Activated CD4-positive, alpha-beta T cell treated with anti-CD3 and anti-CD28 coated beads, Interleukin-2, amount 50 U/mL, for 4 hours (primary cell): ENCODE measurements at places on chromosomes 4 and X.

- DNase-seq = no peak
Observed at GRCh38 chr4:52751487-52751911, 274 bp upstream of the ERVMER34-1 start.

DNA sequence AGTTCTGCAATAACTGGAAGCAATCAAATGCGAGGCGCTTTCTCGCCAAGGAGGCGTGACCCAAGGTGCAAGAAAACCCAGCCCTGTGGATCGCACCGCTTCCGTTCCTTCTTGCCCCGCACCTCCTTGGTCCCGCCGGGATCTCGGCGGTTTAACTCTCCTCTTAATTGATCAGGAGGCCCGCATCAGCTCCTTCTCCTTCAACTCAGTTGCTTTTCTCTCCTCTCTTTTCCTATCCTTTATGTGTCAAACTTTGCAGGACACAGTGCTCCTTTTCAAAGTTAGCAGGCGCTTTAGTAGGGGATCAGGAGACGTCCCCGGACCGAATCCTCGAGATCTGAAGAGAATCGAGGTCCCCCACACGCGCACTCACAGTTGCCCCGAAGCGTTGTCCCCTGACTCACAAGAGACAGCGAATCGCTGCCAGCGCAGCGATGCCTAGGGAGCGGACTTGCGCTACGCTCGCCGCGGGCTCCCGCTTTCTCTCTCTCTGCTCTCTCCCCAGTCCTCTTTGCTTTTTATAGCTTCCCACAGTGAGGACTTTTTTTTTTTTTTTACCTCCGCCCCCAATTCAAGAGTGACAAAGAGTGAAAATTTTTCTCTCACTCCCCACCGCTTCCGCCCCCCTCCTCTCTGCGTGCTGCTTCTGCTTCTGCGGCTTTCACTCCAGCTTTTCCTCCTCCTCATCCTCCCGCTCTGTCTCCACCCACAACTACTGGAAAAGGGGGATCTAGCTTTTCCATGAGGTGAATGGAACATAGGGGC, at the start of gene DKK2:
Gene DKK2 (minus strand): TSS at position 495 of the 765 bp plus-strand sequence. CDS start 722 bp downstream, outside the sequence.
- DNase-seq = no peak

DNA sequence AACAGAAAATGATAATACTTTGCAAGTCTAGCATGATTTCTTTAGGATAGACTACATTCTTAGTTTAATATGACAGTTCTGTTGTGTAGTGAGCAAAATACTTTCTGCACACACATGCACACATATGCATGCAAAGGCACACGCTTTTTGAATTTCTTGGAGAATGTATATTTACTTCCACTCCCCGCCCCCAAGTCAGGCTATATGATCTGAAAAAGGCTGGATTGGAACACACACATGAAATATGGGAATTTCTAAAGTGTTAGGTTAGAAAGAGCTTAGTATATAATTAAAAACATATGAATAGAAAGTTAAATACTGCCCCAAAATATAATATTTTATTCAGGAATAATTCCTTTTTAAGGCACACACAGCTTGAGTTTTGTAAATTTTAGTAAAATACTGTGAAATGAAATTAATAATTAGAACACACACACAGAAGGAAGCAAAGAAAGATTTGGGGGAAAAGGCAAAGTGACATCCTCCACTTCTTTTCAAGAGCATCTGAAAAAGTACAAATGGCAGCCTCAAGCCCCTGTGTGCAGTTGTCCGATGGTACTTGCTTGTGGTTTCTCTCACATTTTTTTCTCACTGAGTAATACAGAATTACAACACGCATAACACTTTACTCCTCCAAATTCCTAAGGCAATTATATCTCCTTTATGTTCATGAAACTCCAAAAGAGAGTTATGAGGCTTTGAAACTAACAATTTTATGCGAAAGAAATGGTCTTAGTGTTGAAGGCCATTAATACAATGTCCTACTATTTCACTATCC, 228.9 kb upstream of the ETNPPL start:
- no peak for DNase-seq

DNA sequence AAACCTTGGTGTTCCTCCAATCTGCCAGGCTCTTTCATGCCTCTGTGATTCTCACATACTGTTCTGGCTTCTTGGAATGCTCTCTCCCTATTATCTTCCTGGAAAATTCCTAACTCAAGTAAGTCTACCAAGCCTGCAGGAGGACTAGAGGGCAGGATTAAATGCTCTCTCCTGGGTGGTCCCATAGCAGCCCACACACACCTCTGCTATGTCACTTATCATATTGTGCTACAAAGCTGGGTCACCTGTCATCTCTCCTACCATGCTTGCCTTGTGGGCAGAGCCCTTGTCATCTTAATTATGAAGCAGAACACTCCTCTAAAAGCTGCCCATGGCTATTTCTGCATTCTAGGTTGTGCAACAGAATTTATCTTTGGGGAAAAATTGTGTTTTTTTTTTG, 344.5 kb upstream of the NOCT start:
- no peak for DNase-seq

DNA sequence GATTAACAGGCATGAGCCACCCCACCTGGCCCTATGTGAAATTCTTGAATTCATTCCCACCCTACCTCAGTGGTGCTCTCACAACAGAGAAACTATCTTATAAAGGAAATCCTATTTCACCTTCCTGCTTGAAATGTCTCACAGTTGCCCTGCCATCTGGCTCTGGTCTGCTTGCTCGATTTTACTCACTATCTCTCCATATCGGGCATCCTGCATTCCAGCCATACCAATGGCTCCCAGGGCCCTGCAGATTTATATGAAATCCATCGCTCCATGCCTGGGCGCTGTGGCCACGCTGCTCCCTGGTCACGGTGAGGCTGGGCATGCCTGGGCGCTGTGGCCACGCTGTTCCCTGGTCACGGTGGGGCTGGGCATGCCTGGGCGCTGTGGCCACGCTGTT, 15.8 kb downstream of the SORBS2 start:
- no peak for DNase-seq

- DNase-seq = no peak
Observed at GRCh38 chrX:24703185-24703494, 9.4 kb downstream of the POLA1 start.

- no peak for DNase-seq
Observed at GRCh38 chr4:153546280-153546679, 80.1 kb downstream of the TMEM131L start.

GRCh38 chrX:97315939-97316338, 432.2 kb downstream of the RPA4 start:
- DNase-seq = no peak

DNA sequence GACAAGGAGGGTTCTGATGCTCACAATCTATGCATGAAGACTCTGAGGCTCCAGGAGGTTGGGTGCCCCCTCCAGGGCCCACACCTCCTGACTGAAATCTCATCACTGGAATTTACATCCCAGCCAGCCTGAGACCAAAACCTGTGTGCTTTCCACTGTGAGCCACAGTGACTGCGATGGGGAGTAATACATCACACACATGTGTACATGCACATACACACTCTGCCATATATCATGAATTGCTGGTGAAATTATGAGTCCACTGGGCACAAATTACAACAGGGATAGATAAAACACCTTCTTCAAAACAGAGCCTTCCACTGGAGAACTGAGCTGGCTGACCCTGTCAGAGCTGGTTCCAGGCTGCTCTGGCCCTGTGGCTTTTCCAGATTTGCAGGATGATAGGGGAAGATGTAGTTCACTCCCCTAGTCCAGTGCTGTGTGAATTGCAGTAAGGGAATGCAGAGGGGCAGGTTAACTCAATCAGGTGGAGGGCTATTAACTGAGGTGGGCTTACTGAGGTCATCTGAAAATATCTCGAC, 35.8 kb upstream of the MSX1 start:
- no peak for DNase-seq

DNA sequence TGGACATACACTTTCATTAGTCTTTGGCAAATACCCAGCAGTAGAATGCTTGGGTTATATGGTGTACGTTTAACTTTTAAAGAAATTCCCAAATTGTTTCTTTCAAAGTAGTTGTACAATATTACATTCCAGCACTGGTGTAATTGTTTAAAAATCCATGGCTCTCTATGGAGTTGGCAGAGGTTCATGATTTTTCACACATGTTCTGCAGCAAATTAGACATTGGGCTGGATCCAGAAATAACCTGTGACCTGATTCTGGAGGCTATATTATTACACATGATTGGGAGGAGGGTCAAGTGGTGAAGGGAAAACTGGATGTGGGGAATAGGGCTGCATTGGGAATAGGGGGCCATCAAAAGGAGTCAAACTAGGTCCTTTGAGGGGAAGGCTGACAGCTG, 41.9 kb downstream of the MAMLD1 start:
- no peak for DNase-seq

DNA sequence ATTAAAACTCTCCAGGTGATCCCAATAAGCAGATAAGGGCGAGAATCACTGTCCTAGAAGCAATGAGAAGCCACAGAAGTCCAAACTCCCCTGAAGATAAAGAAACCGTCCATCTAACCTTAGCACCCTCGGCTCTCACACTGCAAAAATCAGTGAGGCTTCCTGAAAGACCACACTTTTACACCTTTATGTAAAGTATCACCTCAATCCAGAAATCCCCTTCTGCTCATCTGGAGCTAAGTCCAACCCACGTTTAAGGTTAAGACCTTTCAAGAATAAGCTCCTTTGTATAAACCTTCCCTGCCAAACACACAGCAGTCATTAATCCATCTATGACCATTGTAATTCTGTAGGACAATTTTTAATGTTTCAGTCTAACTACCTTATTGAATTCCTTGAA, 41.7 kb downstream of the LIN54 start:
- DNase-seq = no peak

GRCh38 chr4:163107754-163108153, 58.9 kb downstream of the NAF1 start:
- no peak for DNase-seq

DNA sequence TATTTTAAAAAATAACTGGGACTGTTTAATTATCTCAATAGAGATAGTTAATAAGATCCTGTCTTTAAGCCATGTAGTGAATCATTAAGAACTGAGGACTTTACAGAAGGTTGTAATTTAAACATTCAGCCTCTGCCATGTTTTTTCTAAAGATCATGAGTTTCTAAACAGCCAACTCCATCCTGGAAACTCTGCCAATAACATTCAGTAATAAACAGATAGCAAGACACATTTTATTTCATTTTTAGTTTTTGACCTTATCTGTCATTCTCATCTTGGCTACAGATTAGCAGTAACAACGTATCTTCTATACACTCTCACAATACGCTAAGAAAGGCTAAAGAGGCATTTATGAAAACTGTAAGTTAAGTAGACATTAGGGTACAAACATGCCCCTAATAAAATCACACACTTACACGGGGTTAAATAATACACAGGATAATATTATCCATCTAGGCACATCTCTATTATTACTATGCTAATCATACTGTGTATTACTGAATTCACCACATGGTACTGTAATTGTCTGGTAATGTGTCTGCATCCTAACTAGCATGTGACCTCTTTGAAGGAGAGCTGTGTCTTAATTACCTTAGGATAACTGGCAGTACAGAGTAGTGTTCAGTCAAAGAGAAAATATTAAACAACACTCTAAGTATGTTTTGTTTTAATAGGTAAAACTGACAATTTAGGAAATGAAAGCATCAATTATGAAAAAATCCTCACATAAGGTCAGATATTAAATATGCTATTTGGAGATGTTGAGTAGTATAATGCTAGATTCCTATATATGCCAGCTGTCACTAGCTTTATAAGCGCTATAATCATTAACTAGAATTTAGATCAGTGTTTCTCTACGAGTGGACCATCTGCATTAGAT, 122.4 kb upstream of the NAP1L5 start:
- DNase-seq = no peak

DNA sequence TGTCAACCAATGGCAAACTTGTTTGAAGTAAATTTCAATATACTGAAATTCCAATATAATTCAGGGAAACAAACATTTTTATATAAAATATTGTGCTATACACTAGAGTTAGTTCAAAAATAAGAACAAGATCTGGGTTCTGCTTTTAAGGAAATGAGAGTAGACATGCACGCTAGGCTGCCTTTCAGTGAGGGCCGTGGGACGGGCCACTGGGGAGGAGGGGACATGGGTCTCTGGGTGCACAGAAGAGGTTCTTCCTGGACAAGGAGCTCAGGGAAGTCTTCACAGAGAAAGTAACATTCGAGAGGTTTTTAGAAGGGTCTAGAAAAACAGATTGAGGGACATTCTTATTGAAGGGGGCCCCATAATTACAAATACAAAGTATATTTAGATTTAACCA, 64.4 kb downstream of the SHROOM3 start:
- no peak for DNase-seq

- DNase-seq = no peak
Observed at GRCh38 chr4:38752941-38753806, 29.6 kb downstream of the TLR10 start.

GRCh38 chrX:109855501-109855900, 122.4 kb upstream of the ACSL4 start:
- no peak for DNase-seq

GRCh38 chr4:164384416-164384815, 369.5 kb upstream of the SMIM31 start:
- no peak for DNase-seq

DNA sequence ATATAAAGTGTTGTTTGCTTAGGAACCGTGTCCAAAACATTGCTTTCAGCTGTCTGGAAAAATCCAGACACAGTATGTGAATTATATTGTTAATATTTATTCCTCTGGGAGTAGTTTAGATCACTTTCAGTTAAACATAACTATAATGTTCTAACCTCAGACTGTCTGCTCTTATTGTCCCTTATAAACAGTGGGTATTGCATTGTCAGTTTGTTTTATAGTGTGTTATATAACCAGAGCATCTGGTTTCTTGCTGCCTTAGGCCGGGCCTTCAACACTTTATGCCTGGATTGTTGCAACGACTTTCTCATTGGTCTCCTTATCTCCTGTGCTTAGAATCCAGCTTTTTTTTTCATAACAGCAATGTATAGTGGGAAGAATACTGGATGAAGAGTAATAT, 26.4 kb downstream of the ATG4A start:
- no peak for DNase-seq

DNA sequence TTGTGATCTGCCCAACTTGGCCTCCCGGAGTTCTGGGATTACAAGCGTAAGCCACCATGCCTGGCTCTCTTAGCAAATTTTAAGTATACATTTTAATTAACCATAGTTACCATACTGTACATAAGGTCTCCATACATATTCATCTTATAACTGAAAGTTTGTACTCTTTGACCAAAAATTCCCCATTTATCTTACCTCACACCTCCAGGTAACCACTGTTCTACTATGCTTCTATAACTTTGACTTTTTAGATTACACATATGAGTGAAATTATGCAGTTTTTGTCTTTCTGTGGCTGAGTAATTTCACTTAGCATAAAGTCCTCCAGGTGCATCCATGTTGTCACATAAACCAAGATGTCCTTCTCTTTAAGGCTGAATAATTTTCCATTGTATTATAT, 17.4 kb downstream of the C4orf51 start:
- DNase-seq = no peak

DNA sequence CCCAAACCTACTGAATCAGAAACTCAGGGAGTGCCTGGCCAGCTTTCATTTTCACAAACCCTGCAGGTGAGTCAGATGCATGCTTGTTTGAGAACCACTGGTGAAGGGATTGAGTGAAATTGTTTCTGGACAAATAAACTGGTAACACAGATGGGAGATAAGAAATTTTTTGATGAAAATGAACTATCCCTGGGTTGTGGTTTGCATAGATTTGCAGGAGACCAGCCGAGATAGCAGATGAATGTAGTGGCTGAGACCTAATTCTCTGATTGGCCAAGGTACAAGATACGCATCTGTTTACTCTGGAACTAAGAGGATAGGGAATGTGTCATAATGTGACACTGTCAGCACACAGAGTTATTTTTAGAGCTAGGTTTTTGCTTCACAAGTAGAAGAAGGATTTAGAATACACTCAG, 117.8 kb upstream of the NOCT start:
- DNase-seq = no peak
